Right ventricle myocardium superior (tissue), 1 donor: ENCODE measurements at places on chromosomes 7 and 10. TPM values are rescaled to one million over a fixed set of nuclear protein-coding genes. Genes with fewer than 3 reads are reported as not detected.

DNA sequence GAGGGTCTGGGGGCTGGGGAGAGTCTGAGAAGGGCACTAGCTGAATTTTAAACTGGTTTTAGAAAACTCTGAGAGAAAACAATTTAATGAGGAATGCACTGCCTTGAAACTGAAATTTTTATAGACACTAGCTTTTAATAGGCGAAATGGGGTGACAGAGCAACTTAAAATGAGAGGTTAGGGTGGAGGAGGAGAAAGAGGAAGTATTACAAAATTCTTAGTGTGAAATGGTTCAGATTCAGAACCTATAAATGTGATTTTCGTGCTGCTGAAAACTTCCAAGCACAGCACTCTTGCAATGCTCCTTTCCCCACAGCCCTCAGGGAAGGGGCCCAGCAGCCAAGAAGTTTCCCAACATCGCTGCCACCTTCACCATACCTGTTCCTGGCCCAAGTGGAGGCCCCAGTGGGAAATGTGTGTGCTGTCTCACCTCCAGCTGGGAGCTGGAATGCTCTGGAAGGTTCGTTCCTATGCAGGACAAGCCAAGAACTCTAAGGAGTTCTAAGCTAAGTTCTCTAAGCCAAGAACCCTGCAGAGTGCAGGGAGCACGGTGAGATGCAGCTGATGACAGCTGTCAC lies 60.0 kb downstream of the ATXN7L1 start:
- no peak for DNase-seq

DNA sequence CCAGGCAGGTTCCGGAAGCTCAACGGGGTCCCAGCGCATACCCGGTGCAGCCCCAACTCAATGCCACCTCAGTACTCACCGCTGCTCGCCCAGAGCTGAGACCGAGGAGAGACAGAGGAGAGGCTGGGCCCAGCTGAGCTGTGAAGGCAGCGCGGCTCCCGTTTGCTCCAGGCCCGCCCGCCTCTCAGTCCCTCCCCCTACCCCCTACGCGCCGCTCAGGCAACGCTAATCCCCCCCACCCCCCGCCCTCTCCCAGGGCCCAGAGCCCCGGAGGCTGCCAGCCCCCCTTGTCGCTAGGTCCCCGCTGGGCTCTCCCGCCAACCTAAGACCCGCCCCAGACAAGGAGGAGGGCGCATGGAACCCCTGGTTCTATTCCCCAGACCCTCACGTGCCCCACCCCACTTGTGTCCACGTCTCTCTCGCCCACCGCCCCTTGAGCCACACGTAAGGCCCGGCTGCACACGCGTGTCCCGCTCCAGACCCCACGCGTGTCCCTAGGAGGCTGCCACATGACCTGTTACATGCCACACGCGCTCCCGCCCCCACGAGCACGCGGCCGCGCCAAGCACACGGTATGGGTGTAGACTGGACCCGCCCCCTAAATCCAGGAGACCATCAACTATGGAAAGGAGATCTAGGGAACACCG lies at the start of gene PSD:
Gene PSD (minus strand): TSS at position 164 of the 647 bp plus-strand sequence. CDS start 1,747 bp downstream, outside the sequence.
- DNase-seq = no peak

GRCh38 chr10:75187961-75188426 lies 22.6 kb upstream of the VDAC2 start:
- DNase-seq = no peak

DNA sequence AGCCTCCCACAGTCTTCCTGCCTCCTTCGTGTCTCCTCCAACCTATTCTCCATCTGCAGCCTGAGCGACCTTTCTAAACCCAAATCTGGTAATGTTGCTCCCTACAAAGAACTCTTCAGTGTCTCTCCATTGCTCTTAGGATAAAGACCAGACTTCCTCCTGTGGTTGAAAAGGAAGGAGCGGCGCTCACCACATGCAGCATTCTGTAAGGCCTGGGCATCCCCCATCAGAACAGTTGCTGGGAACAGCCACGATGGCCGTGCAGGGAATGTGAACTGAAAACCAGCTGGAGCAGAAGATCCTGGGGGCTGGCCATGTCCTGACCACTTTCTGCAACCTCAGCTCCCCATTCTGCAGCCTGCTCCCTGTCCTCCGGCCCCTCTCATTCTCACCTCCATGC lies 237.8 kb upstream of the ZMIZ1 start:
- no peak for DNase-seq

ATP5F1C gene
- total RNA-seq = 767 TPM

DNA sequence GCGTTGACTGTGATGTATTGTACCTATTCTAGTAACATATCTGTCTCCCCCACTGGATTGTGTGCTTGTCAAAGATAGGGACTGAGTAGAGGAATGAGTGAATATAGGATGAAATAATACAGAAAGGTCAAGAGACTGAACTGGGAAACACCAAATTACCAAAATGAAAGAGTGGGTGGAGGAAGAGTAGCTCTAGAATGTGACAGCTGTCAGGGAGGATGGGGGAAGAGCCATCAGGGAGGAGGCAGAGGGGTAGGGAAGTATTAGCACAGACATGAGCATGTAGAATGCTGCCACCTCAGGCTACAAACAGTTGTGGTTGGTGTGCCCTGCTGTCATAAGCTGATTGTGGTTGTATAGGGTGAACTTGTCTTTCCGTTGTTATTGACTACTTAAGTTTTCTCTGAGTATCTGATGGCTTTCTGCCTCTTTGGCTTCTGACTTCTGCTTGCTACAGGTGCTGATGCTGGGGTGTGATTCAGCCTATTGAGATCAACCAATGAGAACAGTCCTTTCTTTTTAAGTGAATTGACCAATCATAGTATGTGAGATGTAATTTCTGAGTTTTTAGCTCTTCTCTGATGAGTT lies 5.6 kb downstream of the CCSER2 start:
- no peak for DNase-seq

GRCh38 chr10:58543141-58543540 lies 30.5 kb downstream of the BICC1 start:
- no peak for DNase-seq

DNA sequence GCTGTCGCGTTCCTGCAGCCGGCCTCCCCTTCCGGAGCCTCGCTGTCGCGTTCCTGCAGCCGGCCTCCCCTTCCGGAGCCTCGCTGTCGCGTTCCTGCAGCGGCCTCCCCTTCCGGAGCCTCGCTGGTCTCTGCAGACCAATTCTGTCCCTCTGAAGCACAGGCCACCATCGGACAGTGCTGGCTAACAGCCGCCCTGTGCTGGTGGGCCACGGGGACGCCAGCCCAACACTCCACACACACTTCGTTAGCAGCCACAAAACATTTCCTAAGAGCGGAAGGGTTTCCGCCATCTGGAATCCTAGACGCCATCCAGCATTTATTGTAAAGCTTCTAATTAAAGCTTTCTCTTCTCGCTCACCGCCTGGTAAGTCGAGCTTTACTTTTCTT lies 11.2 kb downstream of the GPER1 start:
- no peak for DNase-seq

DNA sequence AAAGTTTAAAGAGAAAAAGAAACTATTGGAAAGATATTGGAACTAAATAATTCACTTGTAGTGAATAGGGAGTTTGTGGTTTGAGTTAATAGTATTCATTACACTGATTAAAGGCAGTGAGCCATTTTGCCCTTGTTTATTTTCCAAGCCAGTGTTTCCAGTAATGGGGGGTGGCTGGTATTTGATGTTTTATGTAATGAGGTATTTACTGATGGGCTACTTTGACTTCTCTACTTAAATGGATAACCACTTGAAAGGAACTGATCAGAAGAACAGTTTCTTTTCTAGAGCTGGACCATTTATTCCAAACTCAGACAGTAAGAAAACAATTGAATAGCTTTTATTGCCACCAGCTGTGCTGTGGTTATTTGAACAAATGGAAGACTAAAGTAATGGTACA lies 227.0 kb upstream of the HDAC9 start:
- DNase-seq = no peak

INSIG1 gene
- 6.9 TPM for total RNA-seq

AQP1 gene
- 236 TPM for total RNA-seq

DNA sequence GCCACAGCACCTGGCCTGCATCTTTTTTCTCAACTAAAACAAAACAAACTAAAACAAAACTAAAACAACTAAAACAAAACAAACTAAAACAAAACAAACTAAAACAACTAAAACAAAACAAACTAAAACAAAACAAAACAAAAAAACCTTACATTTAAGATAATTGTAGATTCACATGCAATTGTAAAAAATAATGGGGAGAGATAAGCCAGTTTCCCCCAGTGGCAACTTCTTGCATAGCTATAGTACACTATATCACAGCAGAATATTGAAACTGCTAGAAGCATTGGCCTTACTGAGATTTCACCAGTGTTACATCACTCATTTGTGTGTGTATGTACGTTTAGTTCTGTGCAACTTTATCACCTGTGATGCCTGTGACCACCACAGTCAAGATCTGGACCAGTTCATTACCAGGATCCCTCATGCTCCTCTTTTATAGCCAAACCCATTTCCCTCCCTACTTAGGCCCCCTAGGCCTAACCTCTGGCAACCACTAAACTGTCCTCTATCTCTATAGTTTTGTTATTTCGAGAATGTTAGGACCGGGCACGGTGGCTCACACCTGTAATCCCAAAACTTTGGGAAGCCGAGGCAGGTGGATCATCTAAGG lies 9.3 kb downstream of the FXYD4 start:
- no peak for DNase-seq

DNA sequence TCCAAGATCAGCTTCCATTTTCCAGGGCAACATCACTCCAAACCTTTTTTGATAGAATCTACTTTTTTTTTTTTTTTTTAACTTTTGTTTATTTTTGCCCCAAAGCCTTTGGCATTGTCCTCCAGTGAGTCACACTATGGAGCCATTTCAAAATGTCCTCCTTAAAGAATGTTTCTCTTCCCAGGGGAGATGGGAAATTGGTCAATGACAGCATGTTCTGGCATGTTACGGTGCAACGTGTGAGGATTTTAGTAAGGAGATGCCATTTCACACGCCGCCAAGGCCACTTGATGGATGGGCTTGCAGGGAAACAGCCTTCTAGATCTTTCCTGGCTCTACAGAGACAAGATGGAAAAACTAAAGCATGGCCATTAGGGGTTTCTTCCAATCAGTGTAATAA lies 30.7 kb upstream of the TRIL start:
- DNase-seq = peak; percentile 60

DNA sequence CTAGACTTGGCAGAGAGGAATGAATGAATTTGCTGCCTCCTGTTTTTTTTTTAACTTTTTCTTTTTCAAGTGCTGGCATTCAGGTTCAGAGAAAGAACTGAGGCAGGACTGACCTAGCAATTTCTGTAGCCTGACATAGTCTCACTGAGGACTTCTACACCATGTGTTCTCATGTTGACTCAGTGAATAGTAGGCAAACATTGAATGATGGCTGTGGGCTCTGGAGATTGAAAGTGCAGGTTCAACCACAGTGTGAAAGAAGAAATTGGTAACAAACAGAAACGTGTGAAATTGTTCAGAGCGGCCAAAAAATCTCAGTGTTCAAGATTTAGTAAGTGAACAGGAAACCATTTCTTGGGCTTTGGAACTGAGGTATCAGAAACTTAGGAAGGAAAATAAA lies 322.4 kb upstream of the GHITM start:
- DNase-seq = no peak

VOPP1 gene
- total RNA-seq = 21.8 TPM

LRRD1 gene
- total RNA-seq = not detected

TMEM213 gene
- not detected for total RNA-seq

GRCh38 chr7:22821702-22822485 lies 755 bp downstream of the TOMM7 start:
- no peak for DNase-seq

GRCh38 chr10:78464856-78465267 lies 431.2 kb downstream of the RPS24 start:
- DNase-seq = no peak

GRCh38 chr7:117312593-117313580 lies 10.0 kb downstream of the WNT2 start:
- DNase-seq = no peak

GRCh38 chr7:140229591-140230515 lies 53.1 kb upstream of the KDM7A start:
- peak; percentile 53 for DNase-seq

GRCh38 chr10:60384708-60385398 lies 4.8 kb downstream of the ANK3 start:
- DNase-seq = no peak

DNA sequence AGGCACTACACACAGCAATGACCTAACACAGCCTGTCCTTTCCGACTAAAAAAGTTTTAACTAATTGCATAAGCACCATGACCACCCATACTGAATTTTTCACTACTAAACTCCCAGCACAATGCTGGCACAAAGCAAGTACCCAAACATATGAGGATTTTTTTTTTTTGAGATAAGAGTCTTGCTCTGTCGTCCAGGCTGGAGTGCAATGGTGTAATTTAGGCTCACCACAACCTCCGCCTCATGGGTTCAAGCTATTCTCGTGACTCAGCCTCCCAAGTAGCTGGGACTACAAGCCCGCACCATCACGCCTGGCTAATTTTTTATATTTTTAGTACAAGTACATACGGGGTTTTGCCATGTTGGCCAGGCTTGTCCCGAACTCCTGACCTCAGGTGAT lies 5.1 kb downstream of the UBE2H start:
- DNase-seq = no peak

DNA sequence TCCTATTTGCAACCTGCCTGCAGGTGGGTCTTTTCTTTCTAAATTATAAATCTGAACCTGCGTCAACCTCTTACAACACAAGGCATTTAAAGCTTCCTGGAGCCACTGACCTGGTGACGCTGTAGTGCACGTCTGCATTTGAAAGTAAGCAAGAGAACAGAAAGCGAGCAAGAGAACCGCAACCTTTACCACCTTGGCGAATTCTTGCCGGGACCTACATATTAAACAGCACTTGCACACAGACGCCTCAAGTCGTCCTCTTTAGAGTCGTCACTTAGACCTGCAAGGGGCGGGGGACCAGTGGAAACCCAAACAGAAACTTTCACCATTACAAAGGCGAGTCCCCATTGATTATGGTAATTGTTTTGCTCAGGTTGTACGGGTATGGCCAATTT lies 9.5 kb downstream of the GLI3 start:
- DNase-seq = no peak

DNA sequence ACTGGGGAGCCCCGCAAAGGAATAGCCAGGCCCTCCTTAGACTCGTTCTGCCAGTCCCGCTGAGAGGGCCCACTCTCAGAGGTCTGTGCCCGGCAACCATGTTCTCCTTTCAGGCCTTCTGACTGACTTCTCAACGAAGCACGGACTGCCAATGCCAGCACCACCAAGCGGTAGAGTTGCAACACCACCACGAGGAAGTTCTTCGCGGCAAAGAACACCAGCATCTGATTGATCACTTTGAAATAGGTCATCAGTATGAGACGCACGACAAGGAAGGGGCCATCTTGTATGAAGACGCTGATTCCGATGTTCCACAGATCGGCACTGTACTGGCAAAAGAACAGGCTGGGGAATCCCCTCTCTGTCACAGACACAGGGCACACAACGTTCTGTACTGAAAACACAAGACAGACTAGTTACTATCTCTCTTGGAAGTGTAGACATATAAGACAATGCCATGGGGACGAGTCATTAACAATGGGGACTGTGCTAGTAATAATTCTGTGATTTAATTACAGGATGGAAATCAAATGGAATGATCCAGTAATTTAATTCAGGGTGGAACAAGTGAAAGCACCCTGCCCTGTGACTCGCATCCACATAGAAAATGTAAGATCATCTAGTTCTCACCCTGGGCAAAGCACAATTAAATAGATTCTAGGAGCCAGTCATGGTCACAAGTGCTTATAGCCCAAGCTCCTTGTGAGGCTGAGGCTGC lies 42.7 kb downstream of the TMEM26 start:
- no peak for DNase-seq

- DNase-seq = no peak
Observed at GRCh38 chr7:150633926-150634325, 1.7 kb upstream of the GIMAP6 start.

KLF14 gene
- not detected for total RNA-seq

GPC2 gene
- 0.13 TPM for total RNA-seq

- DNase-seq = no peak
Observed at GRCh38 chr7:38006559-38006958, 86.1 kb downstream of the EPDR1 start.

LIPF gene
- not detected for total RNA-seq
